ENCODE measurements at places on chromosomes 4 and X. TPM values are rescaled to one million over a fixed set of nuclear protein-coding genes. Genes with fewer than 3 reads are reported as not detected.

GRCh38 chr4:14568351-14568750 is 433.9 kb upstream of the CPEB2 start:
- DNase-seq: no peak
- no peaks in the 10 kb centered on the region for H3K4me1 ChIP-seq
- no peaks in the 10 kb centered on the region for H3K27me3 ChIP-seq
- no peak overlapping the region for H3K4me3 ChIP-seq
- H3K27ac ChIP-seq: no peak overlapping the region

GRCh38 chr4:87260477-87260876 is 40.1 kb upstream of the KLHL8 start:
- DNase-seq: no peak
- H3K27me3 ChIP-seq: no peaks in the 10 kb centered on the region
- H3K36me3 ChIP-seq: no peaks in the 10 kb centered on the region
- H3K27ac ChIP-seq: no peak overlapping the region

GRCh38 chr4:15852524-15852923 is 74.4 kb downstream of the CD38 start:
- DNase-seq: no peak
- H3K36me3 ChIP-seq: peaks cover 18% of the 10 kb centered on the region
- H3K4me3 ChIP-seq: no peak overlapping the region
- no peaks in the 10 kb centered on the region for H3K27me3 ChIP-seq
- H3K27ac ChIP-seq: no peak overlapping the region
- no peaks in the 10 kb centered on the region for H3K4me1 ChIP-seq

- no peak overlapping the region for H3K27ac ChIP-seq
- H3K4me3 ChIP-seq: no peak overlapping the region
- DNase-seq: no peak
- no peaks in the 10 kb centered on the region for H3K4me1 ChIP-seq
Observed at GRCh38 chr4:14237911-14238310, 610.4 kb upstream of the BOD1L1 start.

- H3K27ac ChIP-seq: no peak overlapping the region
- peaks cover 5% of the 10 kb centered on the region for H3K36me3 ChIP-seq
- no peaks in the 10 kb centered on the region for H3K4me1 ChIP-seq
- DNase-seq: no peak
- H3K27me3 ChIP-seq: peaks cover 11% of the 10 kb centered on the region
Observed at GRCh38 chr4:47640911-47641310, 155.8 kb downstream of the ATP10D start.

DNA sequence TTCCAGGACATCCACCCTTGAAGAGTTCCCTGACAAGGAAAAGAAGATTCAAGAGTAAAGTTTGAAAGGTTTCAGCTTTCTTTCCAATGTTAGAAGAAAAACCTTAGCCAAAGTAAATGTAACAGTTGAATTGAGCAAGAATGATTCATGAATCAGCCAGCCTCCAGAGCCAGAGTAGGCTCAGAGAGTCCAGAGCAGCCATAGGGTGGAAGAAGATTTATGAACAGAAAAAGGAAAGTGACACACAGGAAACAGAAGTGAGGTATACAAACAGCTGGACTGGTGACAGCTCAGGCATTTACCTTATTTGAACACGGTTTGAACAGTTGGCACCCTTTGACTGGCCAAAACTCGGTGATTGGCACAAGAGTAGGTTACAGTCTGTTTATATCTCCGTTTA is 63.2 kb downstream of the QDPR start:
- H3K36me3 ChIP-seq: peaks cover 7% of the 10 kb centered on the region
- no peak overlapping the region for H3K4me3 ChIP-seq
- no peak for DNase-seq
- H3K4me1 ChIP-seq: no peaks in the 10 kb centered on the region
- H3K27me3 ChIP-seq: peaks cover 21% of the 10 kb centered on the region
- H3K27ac ChIP-seq: no peak overlapping the region

BEND4 gene
- 10.1 TPM for polyA plus RNA-seq

ANXA10 gene
- polyA plus RNA-seq: not detected

SGCB gene
- 8.3 TPM for polyA plus RNA-seq

TET2 gene
- polyA plus RNA-seq: 30.5 TPM

- no peaks in the 10 kb centered on the region for H3K4me1 ChIP-seq
- no peak for DNase-seq
- no peaks in the 10 kb centered on the region for H3K27me3 ChIP-seq
- no peak overlapping the region for H3K27ac ChIP-seq
Observed at GRCh38 chrX:149950681-149951080, 12.4 kb upstream of the EOLA2 start.
